ENCODE measurements at places on chromosomes 1 and 21.

DNA sequence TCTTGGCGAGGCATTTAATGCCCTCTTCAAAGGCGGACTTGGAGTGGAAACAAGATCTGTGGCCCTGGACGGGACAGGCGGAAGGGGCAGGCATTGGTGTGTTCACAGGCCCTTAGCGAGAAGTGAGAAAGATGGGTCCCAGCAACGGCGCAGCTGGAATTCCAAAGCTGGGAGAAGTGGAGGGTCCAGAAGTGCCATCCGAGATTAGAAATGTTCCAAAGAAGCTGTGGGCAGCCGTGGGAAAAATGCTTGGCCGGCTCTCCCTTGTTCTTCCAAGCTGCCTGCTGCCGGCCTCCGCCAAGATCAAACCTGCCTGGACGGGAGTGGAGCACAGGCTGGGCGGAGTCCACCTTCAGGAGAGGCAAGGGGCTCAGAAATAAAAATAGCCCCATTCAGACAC lies 69.4 kb upstream of the ACTRT2 start:
- no peak overlapping the region for H3K27ac ChIP-seq
- no peak overlapping the region for H3K4me3 ChIP-seq
- no peaks in the 10 kb centered on the region for H3K27me3 ChIP-seq
- no peaks in the 10 kb centered on the region for H3K36me3 ChIP-seq
- H3K4me1 ChIP-seq, result no peaks in the 10 kb centered on the region

- no peak overlapping the region for H3K27ac ChIP-seq
- no peak overlapping the region for H3K4me3 ChIP-seq
- no peaks in the 10 kb centered on the region for H3K27me3 ChIP-seq
- H3K4me1 ChIP-seq, result no peaks in the 10 kb centered on the region
- peak; percentile 54 for DNase-seq
These were observed 38.5 kb upstream of the PDE9A start for GRCh38 chr21:42614811-42615351.

DNA sequence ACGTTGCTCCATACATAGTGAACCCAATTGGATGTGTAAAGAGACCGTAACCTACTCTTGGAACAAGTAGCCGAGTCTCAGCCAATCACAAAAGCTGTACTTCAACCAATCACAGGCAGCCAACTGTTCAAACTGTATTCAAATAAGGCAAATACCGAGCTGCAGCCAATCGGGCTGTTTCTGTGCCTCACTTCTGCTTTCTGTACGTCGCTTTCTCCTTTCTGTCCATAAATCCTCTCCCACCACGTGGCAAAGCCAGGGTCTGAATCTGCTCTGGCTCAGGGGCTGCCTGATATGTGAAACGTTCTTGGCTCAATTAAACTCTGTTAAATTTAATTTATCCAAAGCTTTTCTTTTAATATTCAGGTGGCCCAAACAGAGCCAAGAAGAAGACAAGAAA lies 210.3 kb downstream of the URB2 start:
- H3K27ac ChIP-seq, result no peak overlapping the region
- no peaks in the 10 kb centered on the region for H3K36me3 ChIP-seq
- no peaks in the 10 kb centered on the region for H3K27me3 ChIP-seq
- H3K4me1 ChIP-seq, result peaks cover 7% of the 10 kb centered on the region
- H3K4me3 ChIP-seq, result no peak overlapping the region

DNA sequence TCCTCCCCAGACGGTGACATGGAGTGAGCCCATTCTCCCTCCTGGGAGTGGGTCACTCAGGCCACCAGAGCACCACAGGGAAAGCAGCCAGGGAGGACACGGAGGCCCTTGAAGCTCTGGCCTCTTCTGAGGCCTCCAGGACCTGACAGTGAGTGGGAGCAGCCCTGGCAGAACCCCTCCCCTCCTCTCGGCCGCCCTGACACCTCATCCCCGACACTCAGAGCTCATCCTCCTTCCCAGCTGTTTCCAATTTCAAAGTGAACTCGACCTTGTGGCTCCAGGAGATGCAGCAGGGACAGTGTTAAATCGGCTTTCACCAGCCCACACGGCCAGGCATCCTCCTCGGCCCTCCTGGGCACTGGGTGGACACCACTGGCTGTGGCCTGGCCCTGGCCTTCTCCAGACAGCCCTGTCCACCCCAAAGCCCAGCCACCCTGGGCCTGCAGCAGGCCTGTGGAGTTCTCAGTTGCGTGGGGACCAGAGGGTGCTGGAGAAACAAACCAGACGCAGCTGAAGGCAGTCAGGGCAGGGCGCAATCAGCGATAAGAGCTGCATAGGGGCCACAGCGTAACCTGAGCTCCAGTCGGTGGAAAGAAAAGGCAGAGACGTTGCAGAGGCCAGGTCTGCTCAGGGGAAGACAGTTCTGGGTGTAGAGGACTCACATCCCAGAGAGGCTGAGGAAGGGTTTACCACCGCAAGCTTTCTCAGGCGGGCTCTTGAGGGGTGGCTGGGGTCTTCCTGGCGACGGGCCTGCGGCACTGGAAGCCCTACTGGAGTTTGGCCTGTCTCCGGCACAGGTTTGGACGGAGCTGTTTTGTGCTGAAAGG lies 27.1 kb downstream of the FTCD start:
- H3K4me3 ChIP-seq, result no peak overlapping the region
- H3K36me3 ChIP-seq, result no peaks in the 10 kb centered on the region
- no peaks in the 10 kb centered on the region for H3K27me3 ChIP-seq
- no peaks in the 10 kb centered on the region for H3K4me1 ChIP-seq
- DNase-seq, result no peak
- H3K27ac ChIP-seq, result no peak overlapping the region

GRCh38 chr1:162004441-162004950 lies 19.2 kb downstream of the OLFML2B start:
- H3K4me3 ChIP-seq, result no peak overlapping the region
- H3K27me3 ChIP-seq, result no peaks in the 10 kb centered on the region
- H3K4me1 ChIP-seq, result 0 out of 2 replicates have a peak, but pooled peaks cover 4% of the 10 kb centered on the region
- H3K36me3 ChIP-seq, result no peaks in the 10 kb centered on the region

DNA sequence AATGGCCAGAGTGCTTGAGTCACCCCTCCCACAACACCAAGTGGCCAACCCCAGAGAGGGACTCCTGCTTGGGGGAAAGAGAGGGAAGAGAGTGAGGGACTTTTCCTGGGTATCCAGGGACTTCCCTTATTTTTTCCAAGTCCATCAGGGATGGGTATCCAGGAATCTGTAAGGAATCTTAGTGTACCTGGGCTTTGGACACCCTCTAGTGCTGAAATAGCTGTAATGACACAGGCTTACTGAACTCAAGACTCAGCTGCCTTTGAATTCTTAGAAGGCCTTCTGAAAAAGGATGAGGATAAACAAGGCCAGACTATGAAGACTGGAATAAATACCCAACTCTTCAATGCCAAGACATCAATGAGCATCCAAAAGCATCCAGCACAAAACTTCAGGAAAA lies 12.0 kb downstream of the TSHB start:
- peak; percentile 72 for DNase-seq
- H3K36me3 ChIP-seq, result no peaks in the 10 kb centered on the region
- no peaks in the 10 kb centered on the region for H3K27me3 ChIP-seq

GRCh38 chr1:90526954-90527353 lies 190.1 kb downstream of the BARHL2 start:
- H3K27me3 ChIP-seq, result no peaks in the 10 kb centered on the region
- no peaks in the 10 kb centered on the region for H3K4me1 ChIP-seq
- H3K27ac ChIP-seq, result no peak overlapping the region
- no peak for DNase-seq

DNA sequence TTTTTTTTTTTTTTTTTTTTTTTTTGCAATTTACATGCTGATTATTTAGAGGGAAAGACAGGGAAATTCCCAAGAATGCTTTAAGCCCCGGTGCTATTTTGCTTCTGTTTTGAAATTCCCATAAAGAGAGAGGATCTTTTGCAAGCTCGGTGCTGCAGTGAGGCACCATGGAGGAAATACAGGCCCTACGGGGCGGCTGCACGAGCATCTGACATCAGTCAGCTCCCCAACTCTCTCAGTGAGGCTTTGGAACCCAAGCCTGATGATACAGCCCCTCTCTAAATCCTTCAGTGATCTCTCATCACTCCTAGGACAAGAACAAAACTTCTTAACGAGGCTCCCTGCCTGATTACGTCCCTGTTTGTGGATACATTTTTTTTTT lies 791 bp upstream of the CHI3L1 start:
- no peak overlapping the region for H3K4me3 ChIP-seq
- H3K36me3 ChIP-seq, result no peaks in the 10 kb centered on the region
- H3K27ac ChIP-seq, result no peak overlapping the region

Measured in GM23338 (cell line).